ENCODE measurements at places on chromosomes 5 and 9.

DNA sequence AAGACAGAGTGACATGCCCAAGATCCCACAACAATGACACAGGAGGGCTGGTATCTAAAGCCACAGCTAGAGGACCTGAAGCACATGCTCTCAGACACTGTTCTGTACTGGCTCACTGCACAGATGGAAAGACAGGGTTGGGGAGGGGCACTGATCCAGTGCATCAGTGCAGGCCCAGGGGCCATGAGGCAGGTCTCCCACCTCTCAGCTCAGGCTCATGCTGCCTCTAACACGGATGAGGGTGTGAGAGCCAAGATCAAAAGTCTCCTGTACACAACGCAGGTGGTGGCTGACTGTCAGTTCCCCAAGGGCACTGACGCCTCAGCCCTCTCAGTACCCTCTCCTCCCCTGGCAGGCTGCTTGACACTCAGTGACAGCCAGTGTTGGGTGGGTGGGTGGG is 10.9 kb downstream of the RAPGEF1 start:
- DNase-seq: no peak

- DNase-seq: no peak
Observed at GRCh38 chr5:107894361-107894760, 223.6 kb upstream of the EFNA5 start.

DNA sequence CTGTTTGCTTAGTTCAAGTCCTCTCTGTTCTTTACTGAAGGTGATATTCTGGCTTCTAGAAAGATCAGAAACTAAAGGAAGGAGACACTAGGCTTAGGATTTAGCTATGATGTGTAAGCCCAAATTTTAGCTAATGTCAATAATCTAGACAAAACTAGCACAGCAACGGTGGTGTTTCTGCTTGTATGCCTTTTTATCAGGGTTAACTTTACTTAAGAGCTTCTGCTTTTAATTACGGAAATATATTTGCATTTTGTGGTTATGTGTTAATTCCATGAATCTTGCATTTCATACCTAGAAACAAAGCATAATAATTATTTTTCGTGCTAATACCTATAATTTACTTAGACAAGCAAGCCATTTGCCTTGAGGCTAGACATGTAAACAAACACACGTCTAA is 96.1 kb downstream of the PAX5 start:
- no peak for DNase-seq

DNA sequence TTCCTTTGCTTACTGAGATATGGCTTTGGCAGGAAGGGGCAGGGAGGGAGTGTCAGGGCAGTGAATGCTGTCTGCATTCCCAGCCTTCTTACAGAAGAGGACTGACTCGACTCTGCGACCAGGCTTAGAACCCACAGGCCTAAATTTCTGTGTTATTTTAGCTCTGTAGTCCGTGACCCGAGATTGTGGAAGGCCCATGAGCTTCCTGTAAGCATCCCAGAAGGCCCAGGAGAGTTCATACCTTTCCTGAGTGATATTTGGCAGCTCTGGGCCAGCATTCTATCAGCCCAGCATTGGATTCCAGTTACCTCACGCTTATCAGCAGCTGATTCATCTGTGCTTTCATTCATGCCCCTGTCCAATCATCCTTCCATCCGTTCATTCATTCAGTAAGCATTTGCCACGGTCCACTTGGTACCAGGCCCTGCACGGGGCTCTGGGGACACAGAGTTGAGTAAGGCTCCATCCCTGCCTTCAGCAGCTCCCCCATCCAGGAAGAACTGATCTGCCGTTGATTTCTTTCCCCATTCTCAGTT is 28.2 kb upstream of the RPL26L1 start:
- DNase-seq: no peak

DNA sequence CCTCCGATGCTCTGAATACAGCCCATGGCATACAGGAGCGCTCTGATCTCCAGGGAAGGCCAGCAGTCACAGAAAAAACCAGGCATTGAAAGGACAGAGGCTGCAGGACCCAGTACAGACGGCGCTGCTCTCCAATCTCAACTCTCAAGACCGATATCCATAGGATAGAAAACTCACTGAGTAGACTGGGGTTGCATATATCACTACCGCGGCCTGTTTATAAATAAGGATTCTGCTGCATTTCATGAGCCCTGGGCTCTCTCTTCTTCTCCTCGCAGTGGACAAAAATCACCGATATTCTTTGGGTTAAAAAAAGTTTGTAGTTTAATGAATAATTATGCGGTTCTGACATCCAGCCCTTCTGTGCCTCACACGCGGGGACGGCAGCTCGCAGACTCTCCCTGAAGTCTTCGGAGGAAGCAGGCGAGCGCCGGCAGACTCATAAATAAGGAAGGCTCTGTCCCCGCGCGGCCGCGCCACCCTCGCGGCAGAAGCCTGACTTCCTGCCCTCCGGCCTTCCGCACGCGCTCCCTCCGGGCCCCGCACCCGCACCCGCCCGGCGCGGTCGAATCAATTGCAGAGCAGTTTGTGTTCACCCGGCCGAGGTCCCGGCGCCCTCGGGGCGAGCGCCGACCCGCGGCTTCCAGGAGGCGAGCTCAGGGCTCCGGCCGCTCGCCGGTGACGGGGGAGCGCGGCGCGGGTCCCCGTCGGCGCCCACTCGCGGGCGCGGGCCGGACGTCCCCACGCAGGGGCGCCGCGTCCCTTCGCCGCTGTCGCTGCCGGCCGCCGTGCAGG is at the start of gene FAM78A:
Gene FAM78A, minus strand, starts transcription at position 417 of the 795 bp plus-strand sequence. Its CDS starts 331 bp downstream, at position 86.
- peak; percentile 39 for DNase-seq

- no peak for DNase-seq
Observed at GRCh38 chr5:138975098-138975847, 100.1 kb upstream of the LRRTM2 start.

- DNase-seq: no peak
Observed at GRCh38 chr9:94734054-94734754, 7.7 kb downstream of the AOPEP start.

GRCh38 chr5:154587123-154588026 is 109.3 kb upstream of the HAND1 start:
- DNase-seq: no peak

GRCh38 chr9:87517732-87518131 is 20.1 kb downstream of the DAPK1 start:
- no peak for DNase-seq
